Fibroblast of mammary gland (primary cell): ENCODE measurements at places on chromosomes 7 and 10.
A peak's percentile ranks its signal among the peaks of the same experiment; 100 is the strongest.

DNA sequence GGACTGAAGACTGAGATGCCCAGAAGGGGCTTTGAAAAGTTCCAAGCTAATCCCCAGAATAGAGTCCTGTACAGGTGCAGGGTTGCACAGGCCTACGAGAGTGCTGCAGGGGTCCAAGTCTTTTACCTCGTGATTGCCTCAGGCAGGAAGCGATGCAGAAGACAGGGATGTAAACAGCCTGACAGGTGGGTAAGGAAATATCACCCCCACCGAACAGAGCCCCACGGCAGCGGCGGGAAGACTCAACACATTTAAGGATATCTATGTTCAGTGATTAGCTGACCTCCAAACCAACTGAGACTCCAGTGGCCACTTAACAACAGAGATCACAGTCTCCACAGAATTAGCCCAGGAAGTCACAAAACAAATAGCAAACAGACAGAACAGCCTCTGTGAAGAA is 73.9 kb upstream of the VIPR2 start:
- DNase-seq: no peak

DNA sequence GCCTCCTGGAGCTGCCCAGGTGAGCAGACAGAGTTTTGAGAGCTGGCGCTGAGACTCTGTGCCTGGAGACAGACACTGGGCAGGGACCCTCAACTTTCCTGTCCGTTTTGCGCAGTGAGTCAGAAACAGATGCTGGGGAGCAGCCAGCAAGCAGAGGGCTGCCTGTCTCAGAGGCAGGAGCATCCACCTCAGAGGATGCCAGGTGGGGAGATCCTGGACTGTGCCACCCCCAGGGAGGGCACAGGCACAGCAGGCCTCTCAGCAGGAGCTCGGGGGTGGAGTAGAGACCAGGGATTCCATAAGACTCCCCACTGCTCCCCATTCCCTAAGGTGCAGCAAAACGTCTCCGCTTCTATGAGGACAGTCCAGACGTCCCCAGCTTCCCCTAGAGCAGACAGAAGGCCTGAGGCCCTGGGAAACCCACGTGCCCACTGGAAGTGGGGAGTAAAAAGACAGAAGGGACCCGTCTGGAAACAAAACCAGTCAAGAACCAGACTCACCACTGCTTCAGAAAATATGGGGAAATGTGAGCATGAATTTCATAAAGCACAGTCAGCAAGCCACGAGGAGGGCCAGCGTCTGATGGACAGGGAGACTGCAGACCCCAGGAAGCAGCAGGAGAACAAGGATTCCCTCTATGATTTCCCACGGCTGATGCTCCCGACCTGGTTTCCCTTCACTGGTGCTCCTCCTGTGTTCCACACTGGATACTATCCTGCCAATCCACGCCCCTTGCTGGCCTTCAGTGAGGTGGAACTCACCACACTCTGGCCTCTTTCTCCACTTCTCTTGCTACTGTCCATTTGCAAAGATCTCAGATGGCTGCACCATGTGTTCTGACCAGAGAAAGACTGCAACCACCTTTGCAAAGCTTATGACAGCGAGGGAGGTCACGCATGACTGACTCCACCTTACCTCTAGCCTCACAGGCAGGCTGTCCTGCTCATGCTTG is 151.3 kb upstream of the FAM20C start:
- no peak for DNase-seq

GRCh38 chr7:106089647-106090046 is 22.5 kb downstream of the SYPL1 start:
- DNase-seq: no peak

GRCh38 chr7:144885478-144885877 is 49.6 kb upstream of the TPK1 start:
- no peak for DNase-seq

- no peak for DNase-seq
Measured at GRCh38 chr10:83957168-83957947, 182.0 kb upstream of the GHITM start.

GRCh38 chr7:119665796-119666195 is 607.2 kb upstream of the KCND2 start:
- DNase-seq: peak; percentile 57

DNA sequence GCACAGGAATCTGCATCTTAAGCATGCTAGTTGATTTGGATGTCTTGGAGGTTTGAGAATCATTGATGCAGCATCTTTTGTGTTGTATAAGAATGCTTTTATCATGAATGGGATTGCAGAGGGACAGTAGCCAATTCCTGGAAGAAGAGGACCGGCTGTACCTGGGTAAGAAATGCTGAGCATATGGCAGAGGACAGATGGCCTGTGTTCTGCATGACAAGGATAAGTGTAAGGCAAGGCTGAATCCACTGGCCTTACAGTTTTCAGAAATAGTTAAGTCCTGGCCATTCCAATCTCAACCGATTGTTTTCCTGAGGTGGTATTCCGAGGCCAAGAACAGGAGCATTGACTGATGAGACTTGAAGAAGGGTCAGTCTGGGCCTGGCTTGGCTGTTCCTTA is 24.4 kb upstream of the KBTBD2 start:
- no peak for DNase-seq

DNA sequence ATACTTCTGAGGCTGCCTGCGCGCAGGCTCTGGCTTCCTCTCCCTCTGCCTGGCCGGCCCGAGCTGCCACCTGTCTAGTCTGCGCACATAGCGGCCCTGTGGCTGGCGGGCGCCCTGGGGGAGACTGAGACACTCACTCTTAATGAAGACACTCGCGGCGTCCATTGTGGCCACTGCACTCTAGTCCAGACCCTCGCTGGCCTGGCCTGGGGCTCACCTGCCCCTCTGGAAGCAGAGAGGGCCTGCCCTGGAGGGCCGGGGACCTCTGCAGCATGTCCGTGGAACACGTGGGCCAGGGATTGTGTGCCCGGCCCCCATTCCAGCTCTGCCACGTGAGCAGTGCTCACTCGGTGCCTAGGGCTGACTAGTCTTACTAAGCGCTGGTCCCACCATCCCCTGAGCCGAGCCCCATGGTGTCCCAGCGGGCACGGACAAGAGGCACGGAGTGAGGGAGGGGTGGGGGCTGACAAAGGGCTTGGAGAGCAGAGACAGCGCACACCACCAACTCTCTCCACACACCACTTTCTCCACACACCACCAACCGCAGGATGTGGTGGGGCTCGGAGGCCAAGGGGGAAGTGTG is 149.3 kb downstream of the ELFN1 start:
- DNase-seq: no peak

DNA sequence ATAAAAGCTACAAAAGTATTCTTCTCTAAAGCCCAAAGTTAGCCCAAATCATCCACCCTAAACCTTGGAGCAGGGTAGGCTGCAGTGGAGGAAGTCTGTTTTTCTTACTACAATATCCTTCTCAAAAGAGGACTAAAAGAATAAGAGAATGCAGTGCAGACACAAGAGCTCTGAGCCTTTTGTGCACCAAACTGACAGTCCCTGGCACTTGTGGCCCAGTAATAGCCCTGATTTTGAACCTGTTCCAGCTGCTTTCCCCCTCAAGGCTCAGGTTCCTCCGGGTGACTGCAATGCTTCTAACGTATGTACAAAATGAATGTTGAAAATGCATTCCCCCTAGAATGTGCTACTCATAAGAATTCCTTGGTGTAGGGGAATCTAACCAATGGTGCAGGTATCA is 154.4 kb downstream of the JAZF1 start:
- DNase-seq: no peak

DNA sequence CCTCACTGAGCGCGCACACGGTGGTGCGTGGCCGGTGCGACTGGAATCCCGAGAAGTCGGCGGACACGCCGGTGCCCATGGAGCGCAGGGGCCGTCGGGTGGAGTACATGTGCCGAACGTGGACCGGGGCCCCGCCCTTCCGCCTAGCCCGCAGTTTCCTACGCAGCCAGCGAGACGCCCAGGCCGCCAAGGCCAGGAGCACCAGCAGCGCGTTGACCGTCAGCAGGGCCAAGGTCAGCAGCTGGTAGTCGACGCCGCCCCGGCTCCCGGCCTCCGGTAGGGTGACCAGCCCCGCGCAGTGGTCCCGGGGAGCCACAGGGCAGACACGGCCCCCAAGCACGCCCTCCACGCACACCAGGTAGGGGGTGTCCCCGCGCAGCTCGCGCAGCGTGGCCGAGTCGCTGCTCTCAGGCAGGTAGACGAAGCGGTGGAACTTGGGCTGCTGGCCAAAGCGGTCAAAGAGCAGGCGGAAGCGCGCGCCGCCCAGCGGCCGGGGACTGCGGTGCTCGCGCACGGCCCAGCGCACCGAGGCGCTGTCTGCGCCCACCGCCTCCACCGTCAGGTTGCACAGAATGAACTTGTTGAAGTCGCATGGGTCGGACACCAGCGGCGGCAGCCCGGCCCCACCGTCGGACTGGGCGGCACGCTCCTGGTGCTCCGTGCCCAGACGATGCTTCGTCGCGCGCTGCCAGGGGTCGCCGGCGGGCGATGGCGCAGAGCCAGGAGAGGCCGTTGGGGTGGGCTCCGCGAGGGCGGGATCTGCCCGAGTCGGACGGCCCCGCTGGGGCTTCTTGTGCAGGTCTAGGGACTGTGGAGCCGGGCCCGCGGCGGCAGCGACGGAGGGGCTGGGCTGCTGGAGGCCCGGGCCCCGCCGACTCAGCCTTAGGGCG is 2.2 kb downstream of the TRIL start:
- peak; percentile 25 for DNase-seq

- no peak for DNase-seq
Measured at GRCh38 chr10:22278441-22278782, 37.8 kb upstream of the COMMD3 start.

DNA sequence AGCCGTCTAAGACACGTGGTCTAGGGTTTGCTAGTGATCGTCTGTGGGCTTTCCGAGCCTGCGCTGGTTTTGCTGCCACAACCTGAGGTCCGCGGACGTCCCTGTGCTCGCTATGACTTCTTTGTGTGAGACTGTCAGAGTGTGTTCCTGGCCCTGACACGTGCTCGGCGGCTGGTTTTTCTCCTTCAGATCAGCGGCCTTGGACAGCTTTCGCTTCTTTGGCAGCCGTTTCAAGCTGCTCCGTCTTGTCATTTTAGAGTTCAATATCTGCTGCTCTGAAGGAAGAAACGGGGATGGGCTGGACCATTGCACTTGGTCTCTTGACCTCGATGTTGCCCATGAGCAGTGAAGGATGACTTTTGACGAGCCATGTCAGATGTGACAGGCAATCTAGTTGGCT is 147.3 kb downstream of the MGMT start:
- DNase-seq: no peak

- DNase-seq: peak; percentile 73
Measured at GRCh38 chr7:38452681-38453108, 178.5 kb downstream of the AMPH start.

- peak; percentile 76 for DNase-seq
Measured at GRCh38 chr10:28587970-28588290, 55.0 kb downstream of the WAC start.

DNA sequence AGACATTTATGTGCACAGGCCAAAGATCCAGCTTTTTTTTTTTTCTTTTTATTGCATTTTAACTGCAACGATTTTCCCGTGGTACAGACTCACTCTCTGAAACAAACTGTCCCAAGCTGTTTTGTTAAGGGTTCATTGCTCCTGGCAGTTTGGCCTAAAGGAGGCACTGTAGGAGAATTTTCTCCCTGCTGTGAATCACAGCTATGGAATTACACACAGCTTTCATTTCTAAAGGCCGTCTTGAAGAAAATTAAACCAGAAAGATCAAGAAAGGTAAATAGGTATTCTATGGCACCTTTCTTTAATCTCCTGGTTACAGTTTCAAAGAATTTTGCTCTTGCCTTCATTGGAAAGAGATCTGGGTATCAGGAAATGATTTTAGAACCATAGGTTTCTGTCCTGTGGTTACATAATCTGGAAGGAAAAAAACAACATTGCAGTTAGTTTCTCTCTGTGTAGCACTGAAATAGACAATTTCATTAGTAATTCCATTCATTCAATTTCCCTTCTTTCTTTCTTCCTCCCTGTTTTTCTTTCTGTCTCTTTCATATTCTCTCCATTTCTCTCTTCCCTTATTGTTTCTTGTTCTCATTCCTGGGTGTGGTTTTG is 51.2 kb downstream of the PDK4 start:
- peak; percentile 80 for DNase-seq

GRCh38 chr10:6578795-6579182 is 1.3 kb downstream of the PRKCQ start:
- no peak for DNase-seq

- no peak for DNase-seq
Measured at GRCh38 chr10:11638055-11638698, 26.7 kb upstream of the USP6NL start.

DNA sequence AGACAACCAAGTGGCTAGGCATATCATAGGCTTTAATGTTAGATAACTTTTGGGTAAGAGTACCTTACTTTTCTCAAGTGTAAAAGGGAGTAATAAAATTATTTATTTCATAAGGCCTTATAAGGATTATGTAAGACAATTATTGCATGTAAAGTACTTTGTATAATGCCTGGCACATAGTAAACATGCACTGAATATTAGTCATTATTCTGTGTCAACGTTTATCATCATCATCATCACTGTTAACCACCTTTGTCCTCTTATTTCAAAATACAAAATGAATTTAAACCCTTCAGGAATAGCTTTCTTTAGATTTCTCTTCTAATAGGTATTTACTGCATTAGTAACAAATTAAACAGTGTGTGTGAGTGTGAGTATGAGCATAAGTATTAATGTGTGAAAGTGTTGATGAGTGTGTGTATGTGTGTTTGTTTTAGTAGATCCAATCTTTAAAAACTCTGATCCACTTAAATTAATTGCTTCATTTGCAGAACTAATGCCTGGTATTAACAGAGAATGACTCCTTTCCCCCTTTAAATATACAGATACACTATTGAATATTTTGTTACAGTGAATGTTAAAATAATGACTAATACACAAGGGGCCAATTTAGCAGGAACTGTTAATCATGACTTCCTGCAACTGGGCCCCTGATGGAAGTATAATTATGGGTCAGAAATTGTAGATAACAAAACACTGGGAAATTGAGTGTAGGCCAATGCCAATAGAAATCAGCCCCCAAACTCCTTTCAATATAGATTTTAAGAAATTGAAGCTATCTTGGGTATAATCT is 213.3 kb upstream of the FZD8 start:
- peak; percentile 12 for DNase-seq

GRCh38 chr7:6575281-6576023 is 1.8 kb upstream of the ZDHHC4 start:
- DNase-seq: no peak

DNA sequence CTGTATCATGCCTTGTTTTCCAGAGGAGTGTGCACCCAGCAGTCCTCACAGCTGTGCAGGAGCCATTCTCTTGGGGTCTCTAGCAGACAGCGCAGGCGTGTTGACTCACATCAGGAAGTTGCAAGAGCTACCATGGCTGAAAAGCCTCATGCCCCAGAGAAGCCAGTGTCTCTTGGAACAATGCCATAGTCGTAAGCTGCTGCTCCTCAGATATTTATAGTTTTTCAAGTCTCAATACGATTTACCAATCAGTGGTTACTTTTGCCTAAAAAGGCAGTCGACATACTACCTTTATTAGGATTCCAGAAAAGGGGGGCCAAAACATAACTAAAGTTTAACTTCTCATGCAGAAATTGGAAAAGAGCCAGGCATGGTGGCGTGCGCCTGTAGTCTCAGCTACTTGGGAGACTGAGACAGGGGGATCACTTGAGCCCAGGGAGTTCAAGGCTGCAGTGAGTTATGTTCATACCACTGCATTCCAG is 407.7 kb downstream of the PARD3 start:
- DNase-seq: peak; percentile 72
